ENCODE measurements at places on chromosomes 3 and 15.

- DNase-seq: no peak
These were observed 365.7 kb downstream of the CTNNB1 start for GRCh38 chr3:41565003-41565402.

GRCh38 chr3:48119505-48120193 lies 68.6 kb downstream of the CDC25A start:
- DNase-seq: peak; percentile 31

GRCh38 chr15:40483919-40484318 lies 13.1 kb downstream of the CHST14 start:
- DNase-seq: no peak

DNA sequence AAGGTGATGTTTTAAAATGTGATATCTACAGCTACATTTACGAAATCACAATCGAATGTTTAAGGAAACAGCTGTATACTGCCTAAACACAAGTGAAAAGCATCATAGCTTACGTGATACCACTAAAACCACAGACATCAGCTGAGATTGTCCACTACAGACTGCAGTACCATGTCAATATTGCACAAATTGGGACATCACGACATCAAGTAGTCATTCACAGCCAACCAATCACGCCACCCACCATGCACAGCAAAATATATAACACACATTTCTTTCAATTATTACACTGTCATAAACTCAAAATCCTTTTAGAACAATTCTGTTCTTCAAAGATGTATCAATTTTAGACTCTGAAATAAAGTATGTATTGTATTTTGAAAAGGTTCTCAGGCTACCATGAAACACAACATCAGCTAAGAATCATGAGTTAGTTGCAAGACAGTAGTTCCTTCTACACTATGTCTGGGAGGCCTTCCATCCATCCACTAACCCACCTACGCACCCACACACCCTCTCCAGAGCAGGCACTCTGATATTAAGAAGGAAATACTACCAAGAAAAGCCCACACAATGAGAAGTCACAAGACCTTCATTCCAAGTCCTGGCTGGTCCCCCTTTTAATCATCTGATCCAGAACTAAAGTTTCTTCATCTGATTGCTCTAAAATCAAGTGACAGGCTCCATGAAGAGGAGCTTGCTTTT lies 3.1 kb downstream of the DMXL2 start:
- DNase-seq: no peak

GRCh38 chr3:45807681-45808540 lies 11.6 kb upstream of the SLC6A20 start:
- DNase-seq: no peak

DNA sequence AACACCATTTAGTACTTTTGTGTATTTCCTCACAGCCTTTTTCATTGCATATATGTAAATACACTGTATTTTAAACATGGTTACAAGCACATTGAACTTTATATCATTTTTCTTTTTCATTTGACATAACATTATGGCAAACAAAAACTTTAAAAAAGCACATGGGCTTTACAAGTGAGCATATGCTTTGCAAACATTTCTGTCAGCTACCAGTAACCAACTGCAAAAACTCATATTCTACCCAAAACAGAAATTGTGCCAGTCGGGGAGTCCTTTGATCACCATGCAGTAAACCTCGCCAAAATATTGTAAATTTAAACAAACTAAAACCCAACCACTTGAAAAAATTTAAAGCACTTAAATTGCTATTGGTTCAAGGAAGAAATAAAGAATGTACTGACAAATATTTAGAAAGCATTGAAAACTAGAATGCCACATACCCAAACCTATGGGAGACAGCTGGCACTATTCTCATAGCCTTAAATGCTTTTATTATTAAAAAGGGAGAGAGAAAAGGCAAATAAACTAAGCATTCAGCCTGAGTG lies 24.4 kb downstream of the ZNF710 start:
- DNase-seq: no peak

- no peak for DNase-seq
These were observed 184.1 kb upstream of the LRRC3B start for GRCh38 chr3:26438325-26438940.

DNA sequence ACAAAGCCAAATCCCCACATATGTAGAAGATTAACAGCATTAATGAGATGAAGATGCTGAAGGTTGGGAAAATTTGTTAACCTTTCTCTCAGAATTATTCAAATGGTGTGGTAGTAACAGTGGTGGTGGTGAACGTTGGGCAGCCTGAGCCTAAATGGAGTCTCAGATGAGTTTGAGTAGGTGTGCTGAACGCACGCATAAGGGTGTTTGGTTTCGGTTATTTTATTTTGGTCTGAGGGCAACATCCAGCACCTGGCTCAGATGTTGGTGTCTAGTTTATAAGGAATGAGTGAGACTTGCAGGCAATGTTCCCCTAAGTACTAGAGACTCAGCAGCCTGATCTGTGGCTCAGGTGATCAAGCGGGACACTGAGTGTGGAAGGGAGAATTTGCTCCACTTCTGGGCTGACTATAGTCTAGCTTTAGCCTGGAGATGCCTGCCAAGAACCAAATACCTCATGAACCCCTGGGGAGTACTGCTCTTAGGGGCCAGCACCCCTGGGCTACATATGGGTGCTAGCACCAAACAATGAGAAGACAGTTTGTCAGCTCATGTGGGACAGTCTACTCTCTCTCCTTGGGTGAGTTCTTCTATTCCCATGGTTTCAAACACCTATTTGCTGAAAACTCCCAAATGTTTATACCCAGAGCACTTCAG lies 39.5 kb upstream of the ATP2C1 start:
- no peak for DNase-seq

GRCh38 chr3:141669434-141669833 lies 68.7 kb upstream of the RNF7 start:
- no peak for DNase-seq

DNA sequence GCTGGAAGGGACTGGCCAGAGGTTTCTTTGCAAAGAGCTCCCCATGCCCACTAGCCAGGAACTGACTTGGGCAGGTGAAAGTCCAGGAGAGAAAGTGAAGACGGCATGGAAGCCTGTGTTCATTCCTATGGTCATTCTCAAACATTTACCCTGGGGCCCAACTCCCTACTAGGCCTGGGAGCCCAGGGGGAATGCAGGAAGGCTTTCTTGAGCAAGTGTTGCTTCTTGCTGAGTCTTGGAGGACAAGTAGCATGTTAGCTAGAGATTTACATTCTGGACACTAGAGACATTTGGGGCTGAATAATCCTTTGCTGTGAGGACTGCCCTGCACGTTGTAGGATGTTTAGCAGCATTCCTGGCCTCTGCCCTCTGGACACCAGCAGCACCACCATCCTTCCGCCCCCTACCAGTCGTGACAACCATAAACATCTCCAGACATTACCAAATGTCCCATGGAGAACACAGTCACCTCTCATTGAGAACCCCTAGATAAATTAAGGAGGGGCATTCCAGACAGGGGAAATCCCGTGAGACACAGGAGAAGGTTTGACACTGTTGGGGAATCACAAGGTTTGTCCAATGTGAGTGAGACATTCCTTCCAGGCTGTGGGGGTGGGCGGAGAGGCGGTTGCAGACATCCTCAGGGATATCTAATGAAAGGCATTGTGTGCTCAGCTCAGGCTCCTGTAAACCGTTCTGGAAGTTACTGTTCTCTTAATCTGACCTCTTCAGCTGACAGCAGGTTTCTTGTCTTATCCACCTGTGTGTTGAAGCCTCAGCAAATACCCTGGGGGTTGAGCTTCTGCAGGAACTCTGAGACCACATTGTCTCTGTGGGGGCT lies 236.2 kb downstream of the TLE3 start:
- DNase-seq: no peak

DNA sequence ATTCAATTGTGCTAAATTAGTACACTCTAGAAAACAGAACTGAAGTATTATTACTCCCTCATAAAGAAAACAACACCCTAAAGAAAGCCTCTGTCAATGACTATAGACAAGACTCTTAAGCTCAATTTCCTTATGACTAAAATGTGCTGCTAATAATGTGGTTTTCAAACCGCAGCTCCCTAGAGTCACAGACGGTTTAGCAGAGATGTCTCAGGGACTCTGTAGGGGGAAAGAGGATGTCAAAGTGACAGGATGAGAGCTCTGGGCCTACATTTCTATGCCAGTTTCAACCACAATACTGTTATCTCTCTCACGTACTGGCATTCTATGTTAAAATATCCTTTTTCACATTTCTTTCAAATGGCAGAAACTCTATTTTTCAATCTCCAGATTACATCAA lies 37.6 kb upstream of the WDR49 start:
- no peak for DNase-seq

- DNase-seq: no peak
These were observed 178.2 kb upstream of the CGNL1 start for GRCh38 chr15:57198131-57198530.

DNA sequence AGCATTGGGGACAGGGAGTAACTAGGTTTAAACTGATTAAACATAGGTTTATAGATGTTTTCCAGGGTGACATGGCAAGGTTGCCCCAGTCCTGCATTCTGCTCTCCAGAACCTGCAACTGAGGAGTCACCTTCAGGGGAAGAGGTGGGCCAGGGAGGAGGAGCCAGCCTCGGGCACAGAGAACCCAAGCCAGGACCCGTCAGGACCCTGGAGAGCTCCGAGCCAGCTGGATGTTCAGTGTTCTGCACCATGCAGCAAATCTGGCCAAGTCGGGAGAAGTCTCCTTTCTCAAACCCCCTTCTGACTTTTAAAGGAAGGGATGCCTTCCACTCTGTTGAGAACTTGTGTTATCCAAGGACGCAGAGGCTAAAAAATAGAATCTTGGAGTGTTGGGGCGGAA lies 62.1 kb upstream of the SLC6A11 start:
- DNase-seq: no peak

- DNase-seq: no peak
These were observed 38.7 kb upstream of the DNAAF4 start for GRCh38 chr15:55546718-55547117.
